ENCODE measurements at places on chromosomes 3 and 15. TPM values are rescaled to one million over a fixed set of nuclear protein-coding genes. Genes with fewer than 3 reads are reported as not detected.

DNA sequence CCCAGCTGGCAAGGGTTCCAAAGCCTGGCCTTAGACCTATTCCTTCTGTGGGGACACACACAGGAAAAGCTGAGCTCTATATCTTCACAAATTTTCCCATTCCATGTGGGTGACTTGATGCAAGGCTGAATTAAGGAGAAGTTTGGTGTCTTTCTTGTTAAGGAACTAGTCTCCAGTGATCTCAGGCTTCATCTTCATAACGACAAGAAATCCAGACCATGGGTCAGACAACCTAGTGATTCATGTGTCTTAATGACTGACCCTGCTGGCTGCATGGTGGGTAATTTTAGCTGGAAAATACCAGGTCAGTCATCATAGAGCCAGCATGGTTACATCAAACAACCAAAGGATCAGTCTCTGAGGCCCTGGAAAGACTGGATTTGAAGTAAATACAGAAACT is 112.7 kb upstream of the SLC4A7 start:
- peak; percentile 74 for DNase-seq

DNA sequence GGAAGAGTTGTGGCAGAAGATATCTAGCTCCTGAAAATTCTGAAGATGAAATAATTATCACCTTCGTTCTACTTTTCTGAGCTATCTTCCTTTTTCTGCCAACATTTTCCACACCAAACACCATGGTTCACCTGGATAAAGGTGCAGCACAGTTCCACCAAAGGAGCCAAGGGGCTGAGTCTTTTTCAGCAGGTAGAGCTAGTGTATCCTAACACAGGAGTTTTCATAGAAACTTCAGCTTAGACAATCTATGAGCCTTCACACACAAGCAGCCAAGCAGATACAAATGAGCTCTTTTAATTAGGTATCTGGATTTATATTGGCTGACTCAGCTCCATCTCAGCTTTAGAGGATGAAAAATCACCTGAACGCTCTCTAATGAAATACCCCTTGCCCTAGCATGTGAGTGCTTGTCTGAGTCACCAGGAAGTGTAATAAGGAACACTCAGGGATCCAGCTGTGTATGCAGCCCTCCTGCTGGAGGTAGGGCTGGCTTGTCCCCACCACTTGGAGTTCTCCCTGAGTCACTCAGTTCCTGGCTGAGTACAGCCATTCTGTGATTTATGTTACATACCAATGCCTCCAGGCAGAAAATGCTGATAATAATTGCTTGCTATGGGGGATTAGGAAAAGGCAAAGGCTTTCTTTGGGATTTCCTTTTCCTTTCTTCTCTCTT is 385.7 kb downstream of the LSAMP start:
- peak; percentile 74 for DNase-seq

GRCh38 chr3:18159681-18160080 is 265.5 kb downstream of the SATB1 start:
- DNase-seq = no peak

The TMEM207 gene
- not detected for polyA plus RNA-seq

- no peak for DNase-seq
Observed at GRCh38 chr3:139638518-139638917, 39.3 kb downstream of the NMNAT3 start.

- no peak for DNase-seq
Observed at GRCh38 chr3:28617821-28618220, 269.2 kb upstream of the AZI2 start.

The GNAT1 gene
- not detected for polyA plus RNA-seq

The NR1I2 gene
- polyA plus RNA-seq = 0.03 TPM

DNA sequence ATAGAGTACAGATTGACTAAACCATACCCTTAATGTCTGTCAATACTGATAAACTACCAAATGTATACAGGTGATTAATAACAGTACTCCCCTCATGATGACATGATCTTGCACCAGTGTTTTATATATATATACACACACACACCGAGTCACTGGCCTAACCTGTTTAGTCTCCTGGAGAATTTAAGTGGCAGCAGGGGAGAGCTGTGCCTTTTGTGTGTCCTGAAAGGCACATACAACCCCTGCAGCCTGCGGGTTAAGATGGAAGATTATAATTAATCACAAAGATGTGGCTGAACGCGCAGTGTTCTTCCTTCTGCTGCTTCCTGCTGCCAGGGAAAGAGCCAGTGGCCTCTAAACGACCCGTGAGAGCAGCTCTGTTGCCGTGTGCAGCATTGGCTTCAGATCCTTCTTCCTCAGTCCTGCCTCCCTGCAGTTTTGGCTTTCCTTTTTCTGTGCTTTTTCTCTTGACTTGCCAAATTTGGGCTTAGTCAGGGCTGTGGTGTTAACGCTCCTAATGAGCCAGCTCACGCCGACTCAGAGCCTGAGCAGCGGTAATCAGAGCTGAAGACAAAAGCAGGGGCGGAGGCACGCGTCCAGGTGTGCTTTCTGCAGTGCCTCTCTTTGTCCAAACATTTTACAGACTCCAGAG is 42.5 kb upstream of the UBE3A start:
- peak; percentile 28 for DNase-seq

GRCh38 chr15:61997786-61998185 is 62.5 kb downstream of the VPS13C start:
- no peak for DNase-seq

DNA sequence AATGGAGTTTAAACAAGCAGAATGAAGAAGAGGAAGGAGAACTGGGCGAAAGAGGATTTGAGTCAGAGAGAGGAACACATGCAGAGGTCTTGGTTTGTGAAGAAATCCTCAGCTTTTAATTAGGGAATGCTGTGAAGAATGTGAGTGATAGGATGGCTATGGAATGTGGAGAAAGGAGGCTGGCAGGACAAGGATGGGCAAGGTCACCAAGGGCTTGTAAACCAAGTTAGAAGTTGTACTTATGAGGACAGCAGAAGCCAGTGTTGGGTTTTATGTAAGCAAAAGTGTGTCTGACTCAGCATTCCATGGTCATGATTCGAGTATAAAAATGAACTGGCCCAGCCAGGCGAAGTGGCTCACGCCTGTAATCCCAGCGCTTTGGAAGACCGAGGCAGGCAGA is 60.0 kb upstream of the IL12A start:
- DNase-seq = peak; percentile 99

- DNase-seq = no peak
Observed at GRCh38 chr15:29442532-29442931, 172.9 kb upstream of the NSMCE3 start.

GRCh38 chr3:30948426-30948825 is 54.0 kb upstream of the GADL1 start:
- no peak for DNase-seq

- no peak for DNase-seq
Observed at GRCh38 chr3:45118615-45119071, 27.5 kb downstream of the CDCP1 start.

DNA sequence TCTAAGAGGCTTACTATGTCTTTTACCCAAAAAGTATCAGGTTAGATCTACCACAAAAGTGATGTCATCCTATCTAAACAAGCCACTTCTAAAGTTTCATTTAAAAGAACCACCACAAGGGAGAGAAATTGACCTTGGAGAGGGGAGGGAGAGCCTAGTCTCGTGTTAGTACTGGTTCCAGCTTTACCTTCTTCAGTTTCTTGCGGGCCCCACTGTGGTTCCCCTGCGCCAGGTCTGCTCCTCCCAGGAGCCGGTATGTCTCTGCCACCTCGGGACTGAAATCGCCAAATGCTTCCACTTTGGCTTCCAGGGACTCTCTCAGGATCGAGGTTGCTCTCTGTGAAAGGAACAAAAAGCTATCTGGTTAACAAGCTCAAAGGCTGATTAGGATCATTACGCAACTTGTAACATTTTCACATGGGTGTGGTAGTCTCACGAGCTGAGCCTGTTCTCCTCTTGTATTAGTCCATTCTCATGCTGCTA is 51.1 kb downstream of the SYNM start:
- DNase-seq = peak; percentile 45

GRCh38 chr3:94972066-94972465 is 909.2 kb downstream of the NSUN3 start:
- DNase-seq = no peak

- peak; percentile 92 for DNase-seq
Observed at GRCh38 chr3:16174026-16174355, 489 bp upstream of the GALNT15 start.

DNA sequence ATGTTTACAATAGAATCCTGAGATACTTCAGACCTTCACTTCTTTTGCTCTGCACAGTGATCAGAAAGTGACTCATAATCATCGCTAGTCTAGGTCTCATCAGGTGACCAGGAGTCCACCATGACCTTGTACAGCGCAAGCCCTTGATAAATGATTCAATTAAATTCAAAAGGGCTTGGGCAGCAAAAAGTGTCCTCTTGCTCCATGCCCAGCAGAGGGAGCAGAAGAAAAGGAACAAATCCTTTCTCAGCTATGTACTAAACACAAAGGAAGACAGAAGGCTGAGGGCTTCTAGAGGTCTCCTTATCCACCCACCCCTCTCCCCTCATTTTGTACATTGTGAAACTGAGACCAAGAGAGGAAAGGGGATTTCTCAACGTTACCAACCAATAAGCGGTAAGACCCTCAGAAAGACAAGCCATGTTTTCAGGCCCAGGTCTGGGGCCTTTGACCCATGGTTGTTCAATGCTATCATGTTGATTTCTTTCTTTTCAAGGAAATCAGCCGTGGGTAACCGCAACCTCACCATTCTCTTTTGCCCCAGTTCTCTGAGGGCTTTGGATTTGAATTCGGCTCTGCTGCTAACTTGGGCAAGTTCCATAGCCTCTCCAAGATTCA is 74.8 kb downstream of the AQP9 start:
- DNase-seq = peak; percentile 47

DNA sequence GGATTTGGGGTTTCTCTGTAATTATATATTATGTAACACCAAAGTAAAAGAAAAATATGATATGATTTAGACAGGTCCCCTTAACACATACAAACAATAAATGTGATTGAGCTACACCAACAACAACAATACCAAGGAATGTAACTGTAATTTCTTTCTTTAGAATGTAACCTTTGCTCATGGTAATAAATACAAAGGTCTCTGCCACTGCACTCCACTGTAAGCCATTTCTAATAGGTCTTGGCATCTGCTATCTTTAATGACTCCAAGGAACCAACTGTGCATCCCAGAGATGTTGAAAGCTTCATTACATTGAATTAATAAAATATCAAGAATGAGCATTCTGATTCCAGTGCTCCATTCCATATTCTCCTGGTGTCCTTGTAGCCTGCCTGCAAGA is 88.8 kb downstream of the PDZRN3 start:
- no peak for DNase-seq

GRCh38 chr15:92709110-92709790 is 53.7 kb upstream of the FAM174B start:
- DNase-seq = no peak

- DNase-seq = peak; percentile 81
Observed at GRCh38 chr15:77282333-77282732, 137.6 kb downstream of the PEAK1 start.

- no peak for DNase-seq
Observed at GRCh38 chr15:40852529-40852928, 8.7 kb downstream of the SPINT1 start.

Measured in fibroblast of lung (primary cell).